Hepatic stellate cell (primary cell): ENCODE measurements at places on chromosomes 2 and 18.

- DNase-seq: no peak
Observed at GRCh38 chr2:236001854-236002253, 166.3 kb downstream of the GBX2 start.

- DNase-seq: no peak
Observed at GRCh38 chr2:236940916-236941520, 144.7 kb upstream of the COPS8 start.

DNA sequence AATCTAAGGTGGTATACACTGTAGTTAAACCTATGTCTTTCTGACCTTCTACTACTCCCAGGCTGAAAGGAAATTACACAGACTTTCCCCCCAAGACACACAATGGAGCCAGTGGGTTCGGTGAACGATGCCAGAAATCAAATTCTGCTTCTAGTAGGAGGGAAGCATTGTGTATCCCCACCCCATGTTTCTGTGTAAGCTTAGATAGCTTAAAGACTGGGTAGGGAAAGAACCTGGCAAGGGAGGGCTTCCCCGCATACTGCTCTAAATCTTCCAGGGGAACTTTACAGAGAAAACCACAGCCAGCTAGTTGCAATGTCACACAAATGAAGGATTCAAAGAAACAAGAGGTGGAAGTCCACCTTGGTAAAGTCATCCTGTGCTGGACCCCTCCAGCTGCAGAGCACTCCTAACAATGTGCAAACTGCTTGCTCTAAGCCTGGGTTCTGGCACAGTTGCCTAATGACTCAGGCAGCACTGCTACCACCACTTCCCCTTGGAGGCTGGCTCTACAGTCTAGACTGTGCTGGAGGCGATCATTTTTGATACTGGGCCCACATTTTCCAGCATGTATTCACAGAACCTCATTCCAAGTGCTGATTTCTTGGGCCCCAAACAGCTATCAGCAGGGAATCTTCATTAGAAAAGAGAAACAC is 47.5 kb downstream of the TRIB2 start:
- no peak for DNase-seq

GRCh38 chr2:52936029-52936428 is 831.6 kb upstream of the CHAC2 start:
- DNase-seq: no peak

GRCh38 chr2:31748041-31748440 is 167.3 kb upstream of the SRD5A2 start:
- no peak for DNase-seq

DNA sequence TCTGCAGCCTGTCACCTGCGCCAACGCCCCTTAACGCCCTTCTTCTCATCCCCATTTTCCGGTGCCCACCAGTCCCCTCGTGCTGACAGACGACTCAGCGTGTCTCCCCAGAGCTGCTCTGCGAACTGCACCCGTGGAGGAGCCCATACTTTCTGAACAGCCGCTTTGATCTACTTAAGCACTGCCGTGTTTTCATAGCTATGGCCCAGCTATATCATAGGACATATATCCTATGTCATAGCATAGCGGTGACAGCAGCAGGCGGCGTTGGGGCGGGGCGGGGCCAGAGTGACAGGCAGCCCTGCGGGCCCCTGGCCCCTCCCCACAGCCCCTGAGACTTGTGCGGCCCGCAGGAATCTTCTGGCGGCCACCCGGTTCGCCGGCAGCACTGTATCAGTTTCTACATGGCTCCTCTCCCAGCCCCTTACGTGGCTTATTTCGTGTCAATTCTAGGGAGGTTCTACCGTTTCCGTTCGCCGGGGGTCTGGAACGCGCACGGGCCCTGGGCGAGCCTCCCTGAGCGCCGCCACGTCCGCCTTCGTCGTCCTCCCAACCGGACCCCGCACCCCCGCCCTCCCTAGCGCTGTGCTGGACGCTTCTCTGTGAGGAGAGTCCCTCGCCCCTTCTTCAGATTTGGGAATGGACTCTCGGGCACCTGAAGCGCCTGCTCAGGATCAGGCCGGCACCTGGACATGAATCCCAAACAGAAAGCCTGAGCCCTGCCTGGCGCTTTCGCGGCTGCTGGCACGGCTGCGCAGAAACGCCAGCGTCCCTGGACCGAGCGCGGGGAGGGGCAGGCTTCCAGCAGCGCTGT is 35.4 kb downstream of the PTPN18 start:
- peak; percentile 75 for DNase-seq

DNA sequence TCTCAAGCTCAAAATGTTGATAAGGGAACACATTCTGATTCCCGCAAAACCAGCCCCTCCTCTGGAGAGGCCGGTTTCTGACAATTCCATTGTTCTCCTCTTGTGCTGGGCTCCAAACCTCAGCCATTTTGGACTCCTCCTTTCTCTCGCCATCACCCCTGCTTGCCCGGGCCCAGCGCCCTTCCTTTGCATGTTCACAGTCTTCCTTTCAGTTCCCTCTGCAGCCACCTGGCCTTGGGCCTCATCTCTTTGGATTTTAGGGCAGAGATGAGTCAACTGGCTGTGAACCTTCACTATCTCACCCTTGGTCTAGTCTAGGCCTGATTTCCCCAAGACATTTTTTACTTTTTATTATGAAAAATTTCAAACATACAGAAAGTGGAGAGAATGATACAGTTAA is 155.9 kb upstream of the MAP3K20 start:
- no peak for DNase-seq

DNA sequence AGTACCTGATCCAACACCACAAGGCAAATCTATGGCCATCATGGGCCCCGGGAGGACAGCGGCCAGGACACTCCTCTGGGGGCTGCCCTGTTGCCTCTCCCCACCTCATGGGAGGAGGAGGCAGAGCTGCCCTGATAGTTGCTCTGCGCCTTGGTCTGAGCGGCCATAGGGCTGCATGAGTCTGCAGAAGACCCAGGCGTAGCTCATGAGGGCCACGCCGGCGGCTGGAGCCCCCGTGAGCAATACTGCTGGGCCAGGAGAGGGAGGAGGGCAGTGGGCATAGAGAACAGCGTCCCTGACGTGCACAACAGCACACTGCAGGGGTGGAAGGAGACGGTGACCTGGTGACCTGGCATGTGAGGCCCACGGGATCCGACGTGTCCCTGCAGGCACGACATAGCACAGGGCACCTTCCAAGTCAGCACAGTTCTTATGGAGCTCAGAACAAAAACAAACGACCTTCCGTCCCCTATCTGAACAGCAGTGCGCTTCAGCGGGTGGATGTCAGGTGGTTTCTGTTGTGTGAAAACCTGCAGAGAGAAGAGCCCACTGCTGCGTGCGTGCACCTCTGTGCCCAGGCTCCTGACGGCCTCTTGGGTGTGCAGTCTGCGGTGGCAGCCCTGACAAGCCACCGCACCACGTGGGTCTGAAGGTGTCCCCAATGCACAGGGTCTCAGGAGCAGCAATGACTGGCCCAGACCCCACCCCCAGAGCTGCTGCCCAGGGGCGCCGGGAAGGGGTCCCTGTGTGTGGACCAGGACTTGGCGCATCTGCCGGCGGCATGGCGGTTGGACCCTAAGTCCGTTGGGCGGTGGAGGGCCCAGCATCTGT is 13.0 kb downstream of the STK25 start:
- no peak for DNase-seq

DNA sequence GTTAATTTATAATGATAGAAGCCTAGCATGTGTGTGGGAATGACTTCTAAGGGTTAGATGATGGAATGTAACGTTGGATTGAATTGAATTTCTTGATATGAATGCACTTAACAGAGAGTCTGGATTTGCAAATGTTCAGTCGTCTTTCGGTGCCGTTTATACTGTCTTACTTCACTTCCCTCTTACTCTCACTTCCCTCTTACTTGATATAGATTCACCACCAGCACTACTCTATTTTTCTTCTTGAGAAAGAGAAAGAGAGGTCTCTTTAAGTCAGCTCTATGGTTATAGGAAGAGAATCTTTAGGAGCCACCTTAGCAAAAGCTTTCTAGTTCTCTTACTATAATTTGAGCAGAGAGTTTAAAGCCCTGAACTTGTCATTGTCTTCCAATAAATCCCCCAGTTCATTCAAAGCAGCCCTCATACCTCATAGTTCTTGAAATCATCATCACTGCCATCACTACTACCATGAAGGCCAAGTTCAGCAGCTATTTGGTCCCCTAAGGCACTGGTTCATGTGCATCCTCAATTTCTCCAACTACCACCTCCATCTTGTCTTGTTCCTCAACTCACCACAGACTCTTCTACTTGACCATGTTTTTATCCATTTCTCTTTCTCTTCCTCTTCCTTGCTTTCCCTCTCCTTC is 501.7 kb upstream of the TCF4 start:
- DNase-seq: no peak

DNA sequence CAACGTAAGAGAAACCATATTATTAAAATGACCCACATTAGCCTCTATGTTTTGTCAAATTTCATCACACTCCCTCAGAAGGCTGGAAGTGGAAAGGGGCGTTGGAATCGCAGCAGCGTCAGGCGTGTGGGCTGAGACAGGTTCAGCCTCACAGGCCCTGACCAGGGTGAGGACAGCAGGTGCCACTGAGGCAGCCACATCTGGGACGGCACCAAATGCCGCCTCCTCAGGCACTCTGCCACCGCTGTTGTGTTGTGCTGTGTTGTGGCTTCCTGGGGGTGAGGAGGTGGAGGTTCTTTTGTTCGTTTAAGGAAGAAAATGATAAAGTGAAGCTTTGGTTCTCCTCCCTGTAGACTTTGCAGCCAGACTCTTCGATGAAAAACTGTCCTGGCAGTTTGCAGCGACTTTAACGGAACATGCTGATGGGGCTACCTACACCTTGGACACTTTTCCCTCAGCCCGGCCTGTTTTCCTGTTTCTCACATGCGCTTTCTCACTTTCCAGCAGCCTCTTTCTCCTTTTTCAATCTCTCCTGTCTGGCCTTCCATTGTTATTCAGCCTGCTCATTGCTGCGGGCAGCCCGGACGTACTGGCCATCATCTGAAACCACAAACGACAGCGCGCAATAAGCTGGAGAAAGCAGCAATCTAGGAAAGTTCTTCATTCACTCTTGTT is 44.9 kb upstream of the SALL3 start:
- no peak for DNase-seq

DNA sequence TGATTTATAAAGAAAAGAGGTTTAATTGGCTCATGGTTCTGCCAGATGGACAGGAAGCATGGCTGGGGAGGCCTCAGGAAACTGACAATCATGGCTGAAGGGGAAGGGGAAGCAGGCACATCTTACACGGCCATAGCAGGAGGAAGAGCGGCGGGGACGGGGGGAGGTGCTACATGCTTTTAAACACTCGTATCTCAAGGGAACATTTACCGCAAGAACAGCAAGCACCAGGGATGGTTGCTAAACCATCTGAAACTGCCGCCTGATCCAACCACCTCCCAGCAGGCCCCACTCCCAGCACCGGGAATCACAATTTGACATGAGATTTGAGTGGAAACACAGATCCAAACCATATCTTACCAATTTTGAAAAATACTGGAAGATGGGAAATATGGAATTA is 362.8 kb downstream of the FBXO15 start:
- no peak for DNase-seq

DNA sequence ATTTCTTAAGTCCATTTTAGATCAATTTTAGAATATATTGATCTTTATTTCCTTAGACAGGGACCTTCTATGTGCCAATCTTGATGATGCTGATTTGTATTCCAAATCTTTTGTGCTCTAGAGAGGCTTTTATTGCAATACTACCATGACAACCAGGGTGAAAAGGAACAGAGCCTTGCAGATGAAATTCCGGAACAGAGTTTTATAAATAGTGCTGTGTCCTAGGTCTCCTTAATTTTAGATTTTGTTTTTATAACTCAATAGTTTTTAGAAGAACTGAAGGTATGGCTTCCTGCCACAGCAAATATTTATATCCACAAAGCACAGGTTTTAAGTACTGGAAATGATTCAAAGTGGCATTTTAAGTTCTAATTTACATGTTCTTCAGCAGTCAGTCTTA is 160.2 kb downstream of the PMAIP1 start:
- no peak for DNase-seq

- DNase-seq: no peak
Observed at GRCh38 chr2:167424803-167425755, 536.8 kb downstream of the XIRP2 start.

GRCh38 chr2:64841461-64841860 is 147.7 kb upstream of the SLC1A4 start:
- no peak for DNase-seq

- DNase-seq: no peak
Observed at GRCh38 chr2:112687522-112687921, 33.3 kb upstream of the NT5DC4 start.

- DNase-seq: no peak
Observed at GRCh38 chr2:136141510-136142149, 23.7 kb upstream of the CXCR4 start.

DNA sequence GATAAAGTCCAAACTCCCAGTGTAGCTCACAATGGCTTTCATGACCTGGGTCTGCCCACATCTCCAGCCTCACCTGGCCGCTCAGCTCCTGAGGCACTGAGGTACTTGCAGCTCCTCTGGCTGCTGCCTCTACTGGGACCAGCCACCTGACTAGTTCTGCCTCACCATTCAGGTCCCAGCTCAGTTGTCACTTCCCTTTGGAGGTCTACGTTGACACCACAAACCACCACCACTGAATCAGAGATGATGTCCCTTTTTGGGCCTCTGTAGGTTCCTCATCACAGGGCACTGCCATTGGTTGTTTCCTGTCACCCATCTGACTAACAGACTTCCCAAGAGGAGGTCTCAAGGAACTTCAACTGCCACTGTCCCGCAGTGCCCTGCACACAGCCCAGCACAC is 21.2 kb downstream of the SPP2 start:
- no peak for DNase-seq

GRCh38 chr18:11981192-11981542 is at the start of gene IMPA2:
IMPA2 (plus strand) TSS chr18:11981507; CDS start chr18:11981670, 163 bp downstream.
- no peak for DNase-seq

DNA sequence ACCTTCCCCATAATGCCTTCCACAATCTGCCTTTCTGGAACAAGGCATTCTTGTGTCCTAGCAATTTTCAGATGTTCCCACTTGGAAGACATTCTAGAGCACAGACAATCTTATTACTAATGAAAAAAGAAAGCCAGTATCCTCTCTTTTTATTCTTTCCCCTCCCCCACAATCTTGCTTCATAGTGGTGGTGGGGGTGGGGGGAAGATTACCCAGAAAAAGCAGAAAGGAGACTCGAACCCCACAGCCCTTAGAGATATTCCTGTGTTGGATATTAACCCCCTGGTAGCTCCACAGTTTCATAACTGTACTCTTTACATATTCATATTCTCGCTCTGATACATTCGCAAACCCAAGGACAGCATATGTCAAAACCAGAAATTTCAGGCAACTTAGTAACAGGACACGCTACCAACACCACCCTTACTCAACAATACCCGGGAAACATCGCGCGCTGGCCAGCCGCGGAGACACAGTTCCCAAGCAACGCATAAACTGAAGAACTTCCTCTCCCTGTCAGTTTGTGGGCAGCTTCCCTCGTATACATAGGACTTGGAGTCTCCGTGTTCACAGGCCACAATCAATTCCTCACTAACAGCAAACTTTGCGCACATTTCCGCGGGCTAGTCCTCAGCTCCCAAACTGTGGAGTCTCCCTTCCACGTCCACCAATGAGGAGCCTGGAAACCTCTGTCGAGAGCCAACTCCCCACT is 793 bp downstream of the NR4A2 start:
- peak; percentile 86 for DNase-seq

- DNase-seq: no peak
Observed at GRCh38 chr2:216658757-216659156, 25.5 kb downstream of the IGFBP2 start.

- DNase-seq: no peak
Observed at GRCh38 chr2:220509966-220510365, 882.5 kb downstream of the SLC4A3 start.
